HL-60 (cell line): ENCODE measurements at places on chromosomes 5 and 9.

GRCh38 chr5:2914022-2914661 is 162.7 kb upstream of the IRX2 start:
- DNase-seq = no peak

DNA sequence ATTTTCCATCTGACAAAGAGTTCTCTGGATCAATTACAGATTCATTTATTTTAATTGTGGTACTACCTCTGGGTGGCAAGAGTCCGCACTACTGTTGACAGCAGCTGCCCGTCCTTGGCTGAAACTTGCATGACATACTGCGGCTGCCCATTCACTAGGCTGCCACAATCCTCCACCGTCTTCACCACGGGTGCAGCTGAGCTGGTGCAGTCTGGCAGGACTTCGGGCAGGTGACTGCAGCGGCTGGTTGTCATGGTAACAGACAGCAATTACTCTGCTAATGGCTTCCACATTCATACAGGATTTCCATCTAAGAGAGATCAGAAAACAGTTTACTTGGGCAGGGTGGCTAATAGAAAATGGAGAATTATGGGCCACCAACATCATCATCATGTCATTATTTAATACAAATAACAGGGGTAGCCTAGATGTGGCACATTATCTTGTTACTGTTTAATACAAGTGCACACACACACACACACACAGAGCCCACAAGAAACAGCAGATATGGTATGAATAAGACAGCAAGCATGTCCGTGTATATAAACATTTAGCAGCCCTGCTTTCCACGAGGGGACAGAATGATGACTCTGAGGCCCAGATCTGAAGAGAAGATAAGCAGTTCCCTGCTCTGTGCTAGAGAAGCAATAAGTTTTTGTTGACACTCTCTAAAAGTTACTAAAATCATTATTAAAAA is 112.3 kb downstream of the MARCHF3 start:
- no peak for DNase-seq

GRCh38 chr5:172550096-172550765 is 90.8 kb upstream of the NEURL1B start:
- DNase-seq = no peak

- DNase-seq = no peak
Measured at GRCh38 chr5:55657443-55657842, 54.7 kb downstream of the SLC38A9 start.

DNA sequence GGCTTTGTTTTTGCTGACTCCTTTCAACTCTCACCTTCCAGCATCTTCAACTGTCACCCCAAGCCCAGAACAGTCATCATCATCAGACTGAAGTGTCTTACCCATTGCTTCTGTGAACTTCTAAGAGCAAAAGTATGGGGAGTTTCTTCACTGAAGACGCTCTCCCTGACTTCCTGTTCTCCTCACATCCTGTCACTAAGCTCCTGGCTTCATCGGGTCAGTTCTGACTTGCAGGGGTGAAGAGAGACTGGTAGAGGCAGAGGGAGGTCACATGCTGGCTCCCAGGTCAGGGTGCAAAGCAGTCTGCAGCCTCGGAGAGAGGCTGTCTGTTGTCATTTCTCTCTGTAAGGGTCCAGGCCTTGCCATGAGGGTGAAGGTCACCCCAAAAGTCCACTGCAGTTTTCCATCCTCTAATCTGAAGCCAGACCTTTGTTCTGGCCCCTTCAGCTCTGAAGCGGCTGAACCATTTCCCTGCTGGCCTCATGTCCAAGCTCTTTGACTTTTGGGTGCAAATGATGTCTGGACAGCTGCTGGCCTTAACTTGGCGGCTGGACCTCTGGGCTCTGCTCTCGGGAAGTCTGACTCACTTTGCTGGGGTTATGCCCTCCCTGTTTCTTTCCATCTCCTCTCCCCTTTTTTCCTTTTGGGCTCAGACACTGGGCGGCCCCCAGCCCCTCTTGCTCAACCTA is 305.0 kb downstream of the RAB3C start:
- no peak for DNase-seq

DNA sequence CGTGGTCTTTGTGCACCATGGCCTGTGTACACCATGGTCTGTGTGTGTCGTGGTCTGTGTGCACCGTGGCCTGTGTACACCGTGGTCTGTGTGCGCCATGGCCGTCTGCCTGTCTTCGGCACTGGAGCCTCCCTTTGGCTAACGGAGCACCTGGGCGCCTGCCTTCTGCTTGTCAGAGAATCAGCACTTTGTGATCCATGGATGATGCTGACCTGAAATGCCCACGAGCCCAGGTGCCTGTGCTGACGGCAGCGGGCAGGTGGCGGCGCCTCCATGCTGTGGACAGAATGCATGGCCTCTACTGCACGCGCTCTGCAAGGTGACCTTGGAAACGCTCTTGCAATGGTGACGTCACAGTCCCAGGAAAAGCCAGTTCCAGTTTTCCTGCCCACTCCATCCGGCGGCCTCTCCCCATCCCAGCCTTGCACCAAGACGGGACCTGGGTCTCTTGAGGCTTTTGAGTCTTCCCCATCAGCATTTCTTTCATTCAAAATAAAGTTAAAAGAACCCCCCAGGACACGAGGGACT is 14.6 kb downstream of the LCN9 start:
- no peak for DNase-seq

DNA sequence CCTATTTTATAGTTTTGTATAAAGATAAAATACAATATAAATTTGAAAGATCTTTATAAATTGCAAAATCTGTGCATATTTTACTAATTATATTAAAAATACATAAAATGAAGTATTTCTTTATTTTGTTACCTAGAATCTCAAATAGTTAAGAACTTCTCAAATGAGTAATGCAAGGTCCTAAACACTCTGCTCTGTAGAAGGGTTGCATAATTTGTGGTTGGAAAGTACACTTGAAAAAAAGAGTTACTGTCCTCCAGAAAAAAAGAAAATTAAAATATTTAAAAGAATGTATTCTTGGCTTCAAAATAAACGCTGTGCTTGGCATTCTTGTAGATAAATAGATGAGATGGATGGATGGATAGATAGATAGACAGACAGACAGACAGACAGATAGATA is 428.8 kb upstream of the CDH6 start:
- no peak for DNase-seq
